Parietal lobe (tissue), 2 donors: ENCODE measurements at places on chromosomes 1 and 21. TPM values are rescaled to one million over a fixed set of nuclear protein-coding genes. Genes with fewer than 3 reads are reported as not detected.

Gene SLC37A1
- 36.9 TPM for total RNA-seq

Gene FABP3
- total RNA-seq: 139 TPM

Gene PCP4L1
- 1.9 TPM for total RNA-seq

Gene DFFA
- total RNA-seq: 32.2 TPM

Gene TMCC2
- total RNA-seq: 46.3 TPM

Gene ACKR1
- total RNA-seq: 2.5 TPM

Gene KRTAP6-2
- total RNA-seq: not detected

Gene GORAB
- total RNA-seq: 15.0 TPM

Gene EPB41
- total RNA-seq: 78.3 TPM

Gene HMGCL
- 11.9 TPM for total RNA-seq

Gene PIGV
- 5.3 TPM for total RNA-seq

Gene KRTAP7-1
- not detected for total RNA-seq

Gene HCRTR1
- total RNA-seq: 3.8 TPM

Gene RAD54L
- 1.9 TPM for total RNA-seq

Gene C8B
- not detected for total RNA-seq
